Central memory CD8-positive, alpha-beta T cell (primary cell): ENCODE measurements at places on chromosomes 5 and 9.

- H3K4me1 ChIP-seq: peaks cover 81% of the 10 kb centered on the region
- peak overlapping the region; percentile 100 for H3K27ac ChIP-seq
- peak overlapping the region; percentile 65 for H3K4me3 ChIP-seq
- peaks cover 97% of the 10 kb centered on the region for H3K36me3 ChIP-seq
- no peaks in the 10 kb centered on the region for H3K27me3 ChIP-seq
Measured at GRCh38 chr5:132479111-132479951, 11.2 kb downstream of the IRF1 start.

GRCh38 chr9:76859860-76860259 lies 46.1 kb downstream of the PRUNE2 start:
- DNase-seq: no peak
- no peak overlapping the region for H3K27ac ChIP-seq
- H3K27me3 ChIP-seq: no peaks in the 10 kb centered on the region
- H3K36me3 ChIP-seq: no peaks in the 10 kb centered on the region
- H3K4me1 ChIP-seq: no peaks in the 10 kb centered on the region

GRCh38 chr9:108271646-108272348 lies 584.0 kb downstream of the ACTL7B start:
- no peaks in the 10 kb centered on the region for H3K27me3 ChIP-seq
- no peak for DNase-seq
- H3K36me3 ChIP-seq: no peaks in the 10 kb centered on the region
- H3K4me1 ChIP-seq: no peaks in the 10 kb centered on the region
- H3K4me3 ChIP-seq: no peak overlapping the region
- H3K27ac ChIP-seq: no peak overlapping the region

GRCh38 chr5:172167895-172168294 lies 20.1 kb downstream of the STK10 start:
- no peaks in the 10 kb centered on the region for H3K27me3 ChIP-seq
- peak overlapping the region; percentile 48 for H3K4me3 ChIP-seq
- H3K4me1 ChIP-seq: peaks cover 81% of the 10 kb centered on the region
- peaks cover 33% of the 10 kb centered on the region for H3K36me3 ChIP-seq
- peak overlapping the region; percentile 87 for H3K27ac ChIP-seq

DNA sequence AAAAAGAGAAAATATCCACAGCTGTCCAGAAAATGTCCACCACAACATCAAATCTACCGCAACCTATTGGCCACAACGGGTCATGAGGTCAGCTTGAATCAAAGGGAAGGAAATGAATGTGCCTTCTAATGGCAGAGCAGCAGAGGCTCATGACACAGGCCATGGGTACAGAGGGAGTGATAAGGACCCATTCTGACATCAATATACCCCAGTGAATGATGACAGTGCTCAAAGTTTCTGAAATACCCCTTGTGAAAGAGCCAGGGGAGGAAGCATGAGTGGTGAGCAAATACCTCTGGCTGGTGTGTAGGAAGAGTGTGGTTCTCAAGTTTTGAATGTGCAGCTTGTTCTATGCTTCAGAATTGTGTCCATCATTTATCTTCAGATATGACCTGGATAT lies 348.2 kb downstream of the IRX1 start:
- no peaks in the 10 kb centered on the region for H3K4me1 ChIP-seq
- no peak overlapping the region for H3K4me3 ChIP-seq
- no peak overlapping the region for H3K27ac ChIP-seq
- no peak for DNase-seq
- no peaks in the 10 kb centered on the region for H3K27me3 ChIP-seq

DNA sequence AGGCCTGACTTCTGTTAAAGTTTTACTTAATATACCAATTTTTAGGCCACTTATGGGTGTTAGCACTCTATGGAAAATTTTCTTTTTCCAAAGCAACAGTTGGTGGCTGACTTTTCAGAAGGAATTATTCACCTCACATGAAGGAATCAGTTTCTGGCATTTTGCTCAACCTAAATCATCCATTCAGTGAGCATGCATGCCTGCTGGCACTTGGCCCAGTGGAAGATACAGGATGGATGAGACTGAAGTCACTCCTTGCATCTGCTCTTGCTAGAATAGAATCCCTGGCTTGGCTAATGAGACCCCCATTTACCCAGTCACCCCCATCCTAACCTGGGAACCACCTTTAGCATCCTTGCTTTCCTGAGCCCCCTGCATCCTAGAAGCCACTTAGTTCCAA lies 131.7 kb downstream of the WDR41 start:
- no peak overlapping the region for H3K27ac ChIP-seq
- no peak for DNase-seq
- no peaks in the 10 kb centered on the region for H3K4me1 ChIP-seq
- no peaks in the 10 kb centered on the region for H3K27me3 ChIP-seq
- H3K4me3 ChIP-seq: no peak overlapping the region

- no peaks in the 10 kb centered on the region for H3K4me1 ChIP-seq
- peaks cover 3% of the 10 kb centered on the region for H3K36me3 ChIP-seq
- H3K27ac ChIP-seq: no peak overlapping the region
- no peak overlapping the region for H3K4me3 ChIP-seq
Measured at GRCh38 chr9:69221036-69221435, 47.0 kb downstream of the TJP2 start.

DNA sequence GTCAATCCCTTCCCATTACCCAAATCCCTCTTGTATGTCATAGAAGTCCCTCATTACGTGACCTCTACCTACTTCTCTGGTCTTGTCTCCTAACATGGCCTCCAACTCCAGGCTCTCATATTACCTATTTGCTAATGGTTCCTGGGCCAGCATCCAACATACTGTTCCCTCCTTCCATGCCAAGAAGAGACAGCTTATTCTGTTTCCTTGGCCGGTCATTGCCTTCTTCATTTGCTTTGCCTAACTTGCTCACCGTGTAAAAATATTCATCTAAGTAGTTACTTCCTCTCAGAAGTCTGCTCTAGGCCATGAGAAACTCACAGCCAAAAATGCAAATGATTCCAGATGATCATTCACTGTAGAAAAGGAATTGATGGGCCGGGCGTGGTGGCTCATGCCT lies 8.9 kb upstream of the IL6ST start:
- H3K36me3 ChIP-seq: peaks cover 2% of the 10 kb centered on the region
- no peak for DNase-seq
- H3K4me1 ChIP-seq: no peaks in the 10 kb centered on the region
- no peak overlapping the region for H3K4me3 ChIP-seq

DNA sequence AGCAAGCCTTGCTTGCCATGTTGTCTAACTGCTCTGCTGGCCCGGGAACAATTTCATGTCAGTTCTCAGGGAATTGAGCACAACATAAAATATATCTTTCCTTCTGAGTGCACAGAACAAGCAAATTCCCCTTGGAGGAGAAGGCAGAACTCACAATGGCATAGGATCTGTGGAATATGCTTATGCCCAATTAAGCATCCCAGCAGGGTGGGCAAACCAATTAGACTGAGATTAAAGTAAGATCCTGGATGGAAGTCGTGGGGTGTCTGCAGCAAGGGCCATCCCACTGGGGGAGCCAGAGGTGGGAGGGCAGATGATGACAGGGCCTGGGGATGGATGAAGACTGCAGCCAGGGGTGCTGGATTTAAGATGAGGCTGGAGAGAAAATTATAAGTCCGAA lies 114.1 kb downstream of the BRINP1 start:
- H3K27ac ChIP-seq: no peak overlapping the region
- no peaks in the 10 kb centered on the region for H3K36me3 ChIP-seq
- no peaks in the 10 kb centered on the region for H3K4me1 ChIP-seq
- no peak overlapping the region for H3K4me3 ChIP-seq
